ENCODE measurements at places on chromosomes 6 and 20. TPM values are rescaled to one million over a fixed set of nuclear protein-coding genes. Genes with fewer than 3 reads are reported as not detected.

ZSCAN23 gene
- total RNA-seq: 1.5 TPM

APMAP gene
- total RNA-seq: 166 TPM

NTSR1 gene
- not detected for total RNA-seq

MCHR2 gene
- not detected for total RNA-seq

EFCAB8 gene
- 0.39 TPM for total RNA-seq
